ENCODE measurements at places on chromosomes 7 and 10.

GRCh38 chr7:117784315-117784714 lies 88.9 kb downstream of the CTTNBP2 start:
- no peak for DNase-seq

DNA sequence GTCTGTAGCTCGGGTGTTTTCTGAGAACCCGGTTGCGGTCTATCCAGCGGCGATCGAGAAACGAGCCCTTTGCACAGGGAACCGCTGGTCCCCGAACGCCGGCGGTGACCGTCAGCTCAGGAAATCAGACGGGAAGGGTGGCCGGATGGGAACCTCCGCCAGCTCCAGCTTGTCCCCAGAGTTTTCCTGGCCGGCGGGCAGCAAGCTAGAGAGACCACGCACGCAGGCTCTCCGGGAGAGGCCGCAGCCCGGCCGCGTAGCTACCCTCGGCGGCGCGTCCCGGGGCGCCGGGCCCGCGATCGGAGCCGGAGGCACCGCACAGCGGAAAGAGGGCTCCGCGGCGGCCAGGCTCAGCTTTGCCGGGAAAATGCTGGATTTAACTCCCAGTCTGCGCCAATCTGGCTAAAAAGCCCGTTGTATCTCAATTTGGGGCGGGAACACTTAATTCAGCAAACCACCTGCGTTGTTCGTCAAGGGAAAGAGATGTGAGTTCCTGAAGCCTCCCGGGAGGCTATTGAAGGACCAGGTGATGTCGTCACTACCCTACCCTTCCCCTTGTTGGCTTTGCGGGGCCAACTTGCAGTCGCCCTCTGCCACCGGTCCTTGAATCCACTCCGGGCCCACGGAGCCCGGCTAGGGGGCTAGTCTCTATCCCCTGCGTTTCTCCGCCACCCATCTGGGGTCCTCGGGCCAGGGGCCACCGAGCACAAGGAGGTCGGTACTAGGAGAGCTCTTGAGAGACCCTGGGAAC lies 859 bp upstream of the CH25H start:
- no peak for DNase-seq

DNA sequence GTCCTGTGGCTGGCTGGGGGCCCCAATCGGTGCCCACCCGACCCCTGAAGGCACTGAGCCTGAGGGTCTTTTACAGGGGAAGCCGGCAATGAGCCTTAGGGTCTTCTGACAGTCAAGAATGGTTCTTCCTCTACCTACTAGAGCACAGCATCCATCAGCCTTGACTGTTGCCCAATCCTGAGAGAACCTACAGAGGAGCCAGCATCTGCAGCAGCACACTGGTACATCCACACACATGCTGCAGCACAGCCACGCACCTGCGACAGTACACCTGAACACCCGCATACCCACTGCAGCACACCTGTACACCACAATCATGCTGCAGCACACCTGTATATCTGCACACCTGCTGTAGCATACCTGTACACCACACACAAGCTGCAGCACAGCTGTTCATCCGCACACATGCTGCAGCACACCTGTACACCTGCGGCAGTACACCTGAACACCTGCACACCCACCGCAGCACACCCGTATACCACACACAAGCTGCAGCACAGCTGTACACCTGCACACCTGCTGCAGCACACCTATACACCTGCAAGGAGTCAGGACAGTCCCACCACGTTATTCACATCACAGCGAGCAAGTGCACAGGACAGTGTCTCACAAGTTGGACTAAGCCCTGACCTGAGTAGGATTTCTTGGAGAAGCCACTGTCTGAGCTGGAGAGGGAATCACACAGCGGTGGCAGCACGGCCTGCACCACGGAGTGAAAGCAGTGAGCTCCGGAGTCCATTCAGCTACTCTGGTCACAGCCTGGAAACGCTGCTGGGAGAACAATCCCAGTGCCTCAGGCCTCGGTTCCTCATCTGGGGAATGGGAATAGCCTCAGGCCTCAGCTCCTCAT lies 56.4 kb downstream of the VIPR2 start:
- DNase-seq, result no peak

DNA sequence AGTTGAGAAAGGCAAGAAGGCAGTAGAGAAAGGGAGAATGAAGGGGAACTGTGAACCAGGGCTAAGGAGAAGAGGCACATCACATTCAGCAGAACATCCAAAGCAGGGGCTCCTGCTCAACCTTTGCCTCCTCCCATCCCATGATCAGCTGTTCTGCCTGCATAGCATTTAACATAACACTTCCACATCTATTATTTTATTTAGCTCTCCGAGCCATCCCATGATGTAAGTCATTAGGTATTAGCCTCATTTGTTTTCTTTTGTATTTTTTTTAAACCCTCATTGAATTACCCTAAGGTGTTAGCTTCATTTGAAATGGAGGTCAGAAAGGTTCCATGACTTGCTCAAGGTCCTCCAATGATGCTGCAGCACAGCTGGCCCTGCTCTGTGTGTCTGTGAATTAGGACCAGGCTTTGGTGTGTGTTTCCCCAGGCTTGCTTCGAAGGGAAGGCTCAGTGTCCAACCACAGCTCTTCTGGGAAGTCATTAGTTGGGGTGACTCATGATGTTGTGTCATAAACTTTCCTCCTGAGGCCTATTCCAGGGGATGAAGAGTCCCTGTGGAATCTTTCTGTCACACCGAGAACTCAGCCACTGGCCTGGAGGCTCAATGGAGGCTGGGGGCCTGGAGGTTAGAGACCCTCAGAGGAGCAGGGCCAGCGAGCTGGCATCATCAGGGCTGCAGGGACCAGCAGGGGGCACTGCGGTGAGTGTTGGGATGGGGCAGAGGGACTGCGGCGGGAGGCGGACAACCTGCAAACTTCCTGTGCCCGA lies 16.5 kb downstream of the NPFFR1 start:
- DNase-seq, result peak; percentile 14

DNA sequence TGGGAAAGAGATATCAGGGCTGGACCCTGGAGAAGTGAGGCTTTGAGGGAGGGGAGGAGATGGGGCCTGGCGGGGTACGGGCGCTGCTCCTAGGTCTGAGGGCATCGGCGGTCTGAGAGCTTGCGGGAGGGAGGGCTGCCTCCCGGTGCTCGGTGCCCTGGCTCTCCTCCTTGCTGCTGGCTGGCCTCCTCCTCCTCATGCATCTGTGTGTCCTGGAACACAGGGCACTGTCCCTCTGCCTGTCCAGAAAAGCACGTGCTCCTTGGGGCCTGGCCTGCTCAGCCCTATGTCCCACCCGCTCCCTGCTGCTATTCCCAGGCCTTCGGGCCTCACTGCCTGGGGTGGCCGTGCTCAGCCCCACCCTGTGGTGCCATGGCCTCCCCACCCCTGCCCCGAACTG lies 166.9 kb downstream of the RNF216 start:
- no peak for DNase-seq

- no peak for DNase-seq
Measured at GRCh38 chr10:129935102-129935866, 28.8 kb downstream of the EBF3 start.

DNA sequence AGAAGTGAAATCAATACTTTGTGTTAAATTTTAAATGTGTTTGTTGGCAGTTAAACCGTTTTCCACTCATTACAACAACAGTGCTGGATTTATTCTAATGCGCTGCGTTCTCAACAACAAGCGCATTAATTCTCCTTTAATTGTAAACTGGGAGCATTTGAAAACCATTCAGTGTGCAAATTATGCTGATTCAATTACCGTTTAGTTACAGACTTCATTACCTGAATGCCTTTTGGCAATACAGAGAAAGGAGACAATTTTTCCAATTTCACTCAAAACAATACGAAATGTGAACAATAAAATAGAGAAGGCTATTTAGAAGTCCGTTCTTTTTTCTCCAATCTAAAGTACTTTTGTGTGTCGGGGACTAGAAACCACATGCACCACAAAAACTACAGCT lies 4.2 kb downstream of the NXPH1 start:
- no peak for DNase-seq

GRCh38 chr7:50273870-50274269 lies 30.6 kb upstream of the IKZF1 start:
- DNase-seq, result no peak

GRCh38 chr7:130141884-130142653 lies 63.1 kb downstream of the TMEM209 start:
- no peak for DNase-seq

- DNase-seq, result no peak
Measured at GRCh38 chr7:23285657-23286646, 13.2 kb upstream of the MALSU1 start.

DNA sequence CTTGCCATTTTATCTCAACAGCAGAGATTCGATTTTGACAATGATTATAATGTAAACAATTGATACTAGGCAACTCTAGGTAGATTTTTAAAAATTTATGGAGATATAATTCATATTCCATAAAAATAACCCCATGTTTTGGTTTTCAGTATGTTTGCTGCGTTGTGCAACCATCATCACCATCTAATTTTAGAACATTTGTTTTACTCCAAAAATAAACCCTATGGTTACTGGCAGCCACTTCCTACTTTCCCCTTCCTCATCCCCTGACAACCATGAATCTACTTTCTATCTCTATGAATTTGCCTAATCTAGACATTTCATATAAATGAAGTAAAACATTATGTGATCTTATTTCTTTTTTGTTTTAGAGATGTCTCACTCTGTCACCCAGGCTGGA lies 401.9 kb downstream of the THSD7A start:
- DNase-seq, result no peak

- DNase-seq, result no peak
Measured at GRCh38 chr7:134533288-134533771, 6.0 kb downstream of the AKR1B10 start.

GRCh38 chr10:103062854-103063590 lies 130.1 kb downstream of the NT5C2 start:
- DNase-seq, result peak; percentile 12

DNA sequence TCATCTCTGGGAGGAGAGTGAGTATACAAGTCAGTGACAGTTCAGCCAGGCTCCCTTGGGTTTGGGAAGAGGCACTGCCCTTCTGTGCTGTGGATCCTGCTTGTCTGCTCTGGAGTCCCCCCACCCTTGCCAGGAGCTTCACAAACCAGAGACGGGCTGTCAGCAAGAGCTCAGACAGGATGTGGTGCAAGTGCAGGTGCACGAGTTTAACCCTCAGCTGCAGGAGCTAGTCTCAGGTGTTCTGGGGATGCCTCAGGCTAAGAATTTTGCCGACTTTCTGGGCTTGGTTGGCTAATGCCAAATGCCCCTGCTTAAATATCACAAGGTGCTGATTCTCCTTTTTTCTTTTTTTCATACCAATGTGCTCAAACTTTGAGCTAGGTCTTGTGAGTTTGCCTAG lies 22.3 kb downstream of the ZNF783 start:
- DNase-seq, result no peak
